Esophagus squamous epithelium (tissue), 5 donors: ENCODE measurements at places on chromosomes 11 and 22.

DNA sequence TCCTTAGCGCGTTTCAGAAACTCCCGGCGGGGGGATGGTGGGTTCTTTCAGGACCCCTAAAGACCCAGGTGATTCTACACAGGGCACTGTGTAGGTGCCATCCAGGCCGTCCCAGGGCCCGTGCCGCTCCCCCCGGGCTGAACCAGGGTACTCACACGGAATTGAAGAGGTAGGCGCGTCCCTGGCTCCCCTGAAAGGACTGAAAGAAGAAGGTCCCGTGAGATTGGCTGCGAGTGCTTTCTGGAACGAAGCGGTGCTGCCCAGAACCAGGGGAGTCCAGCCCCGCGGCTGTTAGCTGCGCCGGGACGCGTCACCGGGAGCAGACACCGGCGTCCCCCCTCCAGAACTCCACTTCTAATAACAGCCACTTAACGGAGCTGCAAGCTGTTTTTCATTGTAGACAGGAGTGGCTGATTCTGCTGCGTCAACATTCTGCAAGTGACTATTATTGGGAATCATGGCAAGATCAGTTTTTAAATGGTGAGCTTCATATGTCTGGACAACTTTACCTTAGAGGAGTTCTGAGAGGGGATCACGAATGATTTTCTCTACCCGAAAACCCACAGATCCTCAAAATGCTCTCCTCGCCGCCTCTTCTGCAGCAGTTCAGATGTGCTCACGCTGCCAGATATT, 31.8 kb downstream of the YPEL1 start:
- DNase-seq: no peak

GRCh38 chr22:45911601-45912271, 65.2 kb downstream of the WNT7B start:
- DNase-seq: no peak

DNA sequence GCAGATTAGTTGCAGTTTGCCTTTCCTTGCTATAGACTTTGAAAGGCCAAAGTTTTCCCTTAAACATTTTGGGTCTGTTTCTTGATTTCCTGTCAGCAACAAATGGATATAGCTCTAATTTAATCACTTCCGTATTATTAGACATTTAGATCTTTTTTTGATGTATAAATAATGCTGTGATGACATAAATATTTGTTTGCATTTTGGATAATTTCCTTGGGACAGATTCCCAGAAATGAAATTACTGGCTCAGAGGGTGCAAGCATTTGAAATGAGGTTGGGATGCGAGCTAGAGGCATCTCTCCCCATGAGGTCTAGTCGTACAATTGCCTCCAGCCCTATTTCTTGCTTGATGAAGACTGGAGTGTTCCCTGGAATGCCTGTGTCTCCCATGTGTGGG, 94.2 kb downstream of the TBC1D22A start:
- no peak for DNase-seq

GRCh38 chr11:78202733-78203167, 14.0 kb downstream of the USP35 start:
- no peak for DNase-seq

GRCh38 chr11:95904009-95904650, 19.8 kb downstream of the MTMR2 start:
- DNase-seq: no peak

DNA sequence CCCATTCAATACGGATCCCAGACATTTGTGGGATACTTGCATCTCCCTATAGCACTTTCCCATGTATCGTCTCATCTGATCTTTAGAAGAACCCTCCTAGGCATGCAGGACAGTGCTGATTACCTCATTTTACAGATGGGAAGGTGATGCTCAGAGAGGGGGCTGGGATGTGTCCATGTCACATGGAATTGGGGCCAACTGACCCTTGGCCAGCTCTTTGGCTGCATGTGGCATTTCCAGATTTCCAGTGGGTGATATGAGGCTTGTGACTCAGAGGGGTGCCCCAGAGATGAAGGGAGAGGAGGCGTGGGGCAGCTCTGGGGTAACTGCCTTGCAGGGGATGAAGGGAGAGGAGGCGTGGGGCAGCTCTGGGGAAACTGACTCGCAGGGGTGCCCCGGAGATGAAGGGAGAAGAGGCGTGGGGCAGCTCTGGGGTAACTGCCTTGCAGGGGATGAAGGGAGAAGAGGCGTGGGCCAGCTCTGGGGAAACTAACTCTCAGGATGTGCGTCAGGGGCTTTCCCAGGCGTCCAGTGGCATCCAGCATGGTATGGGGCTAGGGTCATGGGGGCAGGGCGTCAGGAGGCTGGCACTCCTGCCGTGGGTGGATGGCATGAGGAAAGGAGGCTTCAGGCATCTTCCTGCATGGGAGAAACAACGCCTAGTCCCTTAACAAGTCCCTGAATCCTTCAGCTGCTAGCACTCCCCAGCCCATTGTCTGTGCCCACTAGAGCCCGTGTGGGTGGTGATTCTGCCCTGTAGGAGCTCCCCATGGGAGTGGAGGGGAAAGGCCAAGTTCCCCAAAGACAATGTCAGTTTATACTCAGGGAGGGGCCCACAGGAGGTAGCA, 11.9 kb upstream of the CERK start:
- DNase-seq: no peak

DNA sequence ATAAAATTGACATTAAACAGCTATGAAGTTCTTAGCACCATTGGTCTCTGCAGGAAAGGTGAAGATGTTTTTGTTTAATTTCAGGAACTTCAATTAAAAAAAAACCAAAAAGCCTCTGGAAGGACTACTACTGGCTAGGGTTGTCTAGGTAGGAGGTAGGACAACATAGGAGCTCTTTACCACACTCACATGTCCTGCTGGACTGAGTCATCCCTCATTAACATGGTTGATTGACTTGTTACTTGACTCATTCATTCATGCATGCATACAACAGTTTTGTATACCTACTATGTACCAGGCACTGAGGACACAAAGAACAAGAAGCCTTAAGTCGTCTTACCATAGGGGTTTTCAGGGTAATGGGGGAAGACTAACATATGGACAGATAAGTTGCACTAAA, 216.9 kb upstream of the ARHGAP20 start:
- DNase-seq: no peak

GRCh38 chr11:119441898-119442243, 18.9 kb upstream of the THY1 start:
- no peak for DNase-seq

DNA sequence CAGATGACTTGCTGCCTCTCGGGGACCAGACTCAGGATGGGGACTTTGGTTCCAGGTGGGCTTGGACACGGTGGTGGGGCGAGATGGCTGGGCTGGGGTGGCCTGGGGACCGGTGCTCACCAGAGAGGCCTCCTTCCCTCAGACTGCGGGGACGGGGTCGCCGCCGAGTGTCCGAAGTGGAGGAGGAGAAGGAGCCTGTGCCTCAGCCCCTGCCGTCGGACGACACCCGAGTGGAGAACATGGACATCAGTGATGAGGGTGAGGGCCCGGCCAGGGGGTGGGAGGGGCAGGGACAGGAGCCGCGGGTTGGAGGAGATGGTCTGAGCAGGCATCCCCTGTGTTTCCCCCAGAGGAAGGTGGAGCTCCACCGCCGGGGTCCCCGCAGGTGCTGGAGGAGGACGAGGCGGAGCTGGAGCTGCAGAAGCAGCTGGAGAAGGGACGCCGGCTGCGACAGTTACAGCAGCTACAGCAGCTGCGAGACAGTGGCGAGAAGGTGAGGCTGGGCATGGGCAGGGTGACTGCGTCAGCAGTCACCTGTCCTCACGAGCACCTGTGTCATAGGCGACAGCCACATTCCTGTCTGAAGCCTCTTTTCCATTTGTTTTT, 5.9 kb downstream of the SART1 start:
- DNase-seq: no peak

GRCh38 chr11:43825217-43825816, 55.3 kb upstream of the ALKBH3 start:
- no peak for DNase-seq

DNA sequence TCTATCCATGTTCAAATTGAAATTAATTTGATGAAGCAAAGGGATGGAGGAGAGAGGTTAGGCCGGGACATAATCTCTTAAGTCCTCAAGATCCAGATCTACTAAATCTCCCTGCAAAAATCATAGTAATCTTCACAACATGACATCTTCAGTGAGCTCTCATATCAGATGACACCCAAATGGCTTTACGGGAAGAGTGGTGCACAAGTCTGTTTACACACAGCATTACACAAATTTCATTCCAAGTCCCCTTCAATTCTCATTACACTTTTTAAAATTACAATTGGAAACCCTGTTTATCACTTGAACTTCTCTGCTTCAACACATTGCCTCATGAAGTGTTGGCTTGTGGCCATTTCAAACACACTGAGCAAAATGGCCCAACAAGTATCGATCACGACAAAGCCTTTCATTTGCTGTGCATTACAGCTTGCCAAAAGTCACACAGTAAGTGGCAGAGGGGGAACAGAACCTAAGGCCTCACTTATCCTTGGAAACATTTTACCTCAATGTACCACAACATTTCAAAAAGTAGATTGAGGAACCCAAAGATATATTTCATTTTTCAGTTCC, 17.9 kb upstream of the TPH1 start:
- no peak for DNase-seq

DNA sequence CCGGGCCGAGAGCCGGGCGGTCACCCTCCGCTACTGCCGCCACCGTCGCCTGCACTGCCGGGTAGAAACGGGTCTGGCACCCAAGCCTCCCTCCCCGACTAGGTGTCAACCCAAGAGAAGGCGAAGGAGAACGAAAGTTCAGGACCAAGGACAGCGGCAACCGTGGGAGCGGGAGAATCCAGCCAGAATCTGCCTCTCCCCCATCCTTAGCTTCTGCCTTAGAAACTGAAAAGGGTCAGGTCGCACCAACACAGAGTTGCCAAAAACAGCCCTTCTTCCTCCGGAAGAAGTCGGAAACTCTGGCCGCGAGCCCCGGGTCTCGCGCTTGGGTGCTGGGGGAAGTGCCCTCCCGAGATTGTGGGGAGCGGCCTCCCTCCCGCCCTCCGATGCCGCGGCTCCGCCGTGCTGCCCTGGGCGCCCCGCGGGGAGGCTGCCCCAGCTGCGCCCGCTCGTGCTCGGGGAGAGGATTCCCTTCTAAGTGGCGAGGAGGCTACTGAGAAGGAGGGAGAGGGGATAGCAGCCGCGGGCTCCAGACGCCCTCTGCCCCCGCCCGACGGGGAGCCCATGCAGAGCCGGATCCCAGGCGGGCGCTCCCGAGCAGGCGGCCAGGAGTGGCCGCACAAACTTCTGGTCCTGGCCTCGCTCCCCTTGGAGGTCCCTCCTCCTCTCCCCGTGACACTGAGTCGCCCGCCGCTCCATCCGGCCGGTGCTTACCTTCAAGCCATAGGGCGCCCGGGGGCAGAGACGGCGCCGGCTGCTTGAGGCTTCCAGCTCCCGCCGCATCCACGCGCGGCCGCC, 637 bp downstream of the DRD2 start:
- DNase-seq: no peak

GRCh38 chr22:20582520-20583361, 75.3 kb downstream of the MED15 start:
- no peak for DNase-seq

DNA sequence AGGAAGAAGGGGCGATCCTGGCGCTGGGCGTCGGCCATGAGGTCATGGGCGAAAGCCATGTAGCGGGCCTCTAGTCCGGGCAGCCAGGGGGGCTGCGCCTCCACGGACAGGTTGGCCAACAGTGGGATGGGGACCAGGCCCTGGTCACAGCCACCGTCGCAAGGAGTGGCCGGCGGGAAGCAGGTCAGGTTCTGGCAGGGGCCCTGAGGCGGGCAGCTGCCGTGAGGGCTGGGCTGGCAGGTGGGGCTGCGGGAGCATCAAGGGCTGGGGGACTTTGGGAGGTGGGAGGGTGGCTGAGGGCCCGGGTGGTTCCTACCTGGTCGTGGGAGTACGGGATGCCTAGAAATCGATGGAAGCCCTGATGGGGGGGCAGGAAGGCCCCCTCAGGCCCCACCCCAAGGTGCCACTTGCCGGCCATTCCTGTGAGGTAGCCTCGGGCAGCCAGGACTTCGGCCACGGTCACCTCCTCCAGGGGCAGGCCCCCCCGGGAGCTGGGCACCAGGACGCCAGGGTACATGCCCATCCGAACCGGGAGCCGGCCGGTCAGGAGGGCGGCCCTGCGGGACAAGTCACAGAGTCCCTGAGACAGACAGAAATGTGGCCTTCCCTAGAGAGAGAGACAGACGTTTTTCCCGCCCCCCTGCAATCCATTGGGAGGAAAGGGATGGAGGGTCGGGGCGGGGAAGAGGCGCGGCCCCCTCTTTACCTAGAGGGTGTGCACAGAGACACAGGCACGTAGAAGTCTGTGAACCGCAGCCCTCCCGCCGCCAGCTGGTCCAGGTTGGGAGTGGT, 906 bp downstream of the ARSA start:
- no peak for DNase-seq

DNA sequence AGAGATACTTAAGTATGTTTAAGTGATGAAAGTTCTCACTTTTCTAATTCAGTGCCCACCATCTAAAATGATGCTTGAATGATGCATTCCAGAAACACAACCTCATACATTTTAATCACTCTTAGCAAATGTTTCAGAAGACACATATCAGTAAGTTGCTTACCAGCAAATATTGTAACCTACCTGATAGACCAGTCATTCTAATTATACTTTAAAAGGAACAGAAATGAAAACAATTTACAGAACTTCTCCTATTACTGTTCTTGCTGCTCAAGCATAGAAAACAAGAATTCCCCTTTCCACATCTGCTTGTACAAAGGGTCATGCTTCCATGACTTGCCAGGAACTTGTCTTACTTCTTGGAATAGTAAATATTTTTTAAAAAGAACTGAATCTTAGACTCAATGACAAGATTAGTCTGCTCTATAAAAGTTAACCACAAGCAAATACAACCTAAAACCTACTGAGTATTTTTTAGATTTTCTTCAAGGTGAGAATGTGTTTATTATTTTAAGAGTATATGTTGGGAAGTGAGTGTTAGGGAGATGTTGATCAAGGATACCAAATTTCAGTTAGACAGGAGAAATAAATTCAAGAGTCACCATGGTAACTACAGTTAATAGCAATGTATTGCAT, 82.0 kb upstream of the SC5D start:
- no peak for DNase-seq

GRCh38 chr11:35200811-35201341, 61.9 kb downstream of the CD44 start:
- DNase-seq: no peak

DNA sequence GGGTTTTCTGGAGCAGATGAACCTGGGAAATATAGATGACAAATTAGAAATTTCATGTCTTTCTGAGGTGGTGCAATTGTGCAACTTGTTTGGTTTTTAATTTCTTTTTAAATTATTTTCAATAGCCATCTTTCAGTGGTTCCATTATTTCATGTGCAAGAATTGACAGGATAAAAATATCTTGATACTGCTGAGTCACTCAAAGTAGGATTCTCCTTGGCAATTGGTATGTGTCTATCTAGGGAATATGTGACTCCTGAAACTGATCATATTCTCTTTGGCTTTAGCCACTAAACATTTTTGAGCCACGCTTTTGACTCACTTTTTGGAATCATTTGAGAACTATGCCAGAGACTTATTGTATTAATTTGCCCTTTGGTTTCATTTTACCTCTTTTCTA, 331.5 kb downstream of the KCNA4 start:
- no peak for DNase-seq

GRCh38 chr22:17974703-17975372, 49.5 kb downstream of the MICAL3 start:
- no peak for DNase-seq

- no peak for DNase-seq
These were observed 10.4 kb upstream of the SLCO2B1 start for GRCh38 chr11:75140269-75141138.
